Esophagus (tissue), 2 donors: ENCODE measurements at places on chromosomes 5 and 9. TPM values are rescaled to one million over a fixed set of nuclear protein-coding genes. Genes with fewer than 3 reads are reported as not detected.

Gene CCNO
- 1.2 TPM for polyA plus RNA-seq

Gene CATSPER3
- polyA plus RNA-seq = 0.34 TPM

Gene TAF11L10
- polyA plus RNA-seq = not detected

Gene DPYSL3
- 7.2 TPM for polyA plus RNA-seq

Gene PCDHGB2
- 0.20 TPM for polyA plus RNA-seq

Gene NMUR2
- polyA plus RNA-seq = 0.06 TPM

Gene TMC1
- polyA plus RNA-seq = 6.1 TPM

Gene LSM11
- 0.94 TPM for polyA plus RNA-seq

Gene ARL14EPL
- 0.05 TPM for polyA plus RNA-seq

Gene MCCC2
- polyA plus RNA-seq = 14.2 TPM

Gene FAM219A
- 4.2 TPM for polyA plus RNA-seq
